ENCODE measurements at places on chromosomes 1 and 21. TPM values are rescaled to one million over a fixed set of nuclear protein-coding genes. Genes with fewer than 3 reads are reported as not detected.

KDF1 gene
- not detected for total RNA-seq

RAD54L gene
- 9.7 TPM for total RNA-seq

MCM3AP gene
- 77.4 TPM for total RNA-seq

DISC1 gene
- total RNA-seq, result 4.7 TPM

B3GALT2 gene
- 0.18 TPM for total RNA-seq

SLFNL1 gene
- 0.09 TPM for total RNA-seq

HSPB7 gene
- total RNA-seq, result 8.9 TPM

IER5 gene
- 12.3 TPM for total RNA-seq

HMCN1 gene
- total RNA-seq, result 106 TPM

PROK1 gene
- total RNA-seq, result not detected

C1orf87 gene
- total RNA-seq, result not detected

ORC1 gene
- 12.6 TPM for total RNA-seq

DNA sequence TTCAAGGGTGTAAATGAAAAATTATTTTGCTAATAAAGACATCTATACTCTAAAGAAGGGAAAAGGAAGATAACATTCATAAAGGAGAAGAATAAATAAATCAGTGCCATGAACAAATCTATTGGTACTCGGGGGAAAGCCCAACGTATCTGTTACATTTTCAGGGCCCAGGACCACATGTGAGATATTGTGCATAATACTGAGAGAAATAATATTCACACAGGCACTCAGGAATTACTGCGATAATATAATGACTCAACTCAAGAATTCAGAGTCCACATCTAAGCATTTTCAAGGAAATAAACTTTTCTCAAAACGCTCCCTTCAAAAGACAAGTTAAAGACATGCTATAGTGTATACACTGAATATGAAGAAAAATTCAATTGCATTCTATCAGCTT is 108.8 kb downstream of the SMYD2 start:
- no peak for DNase-seq

DNA sequence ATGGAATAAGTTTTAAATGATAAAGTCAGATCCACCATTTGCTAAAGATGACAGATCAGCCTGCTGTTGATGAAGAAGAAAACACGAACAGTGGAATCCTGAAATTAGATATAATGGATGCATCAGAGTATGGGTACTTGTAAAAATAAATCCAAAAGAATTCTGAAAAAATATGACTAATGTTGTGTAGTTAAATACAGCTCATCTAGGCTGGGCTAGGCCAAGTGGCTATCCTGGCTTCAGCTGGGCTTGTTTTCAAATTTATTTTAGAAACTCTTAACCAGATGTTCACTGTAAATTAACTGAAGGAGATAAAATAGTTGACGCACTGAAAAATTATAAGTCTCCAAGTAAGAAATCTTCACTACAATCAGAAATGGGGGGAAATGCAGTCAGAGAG is 7.4 kb upstream of the RGS2 start:
- peak; percentile 33 for DNase-seq

- DNase-seq, result peak; percentile 57
Measured at GRCh38 chr1:68201546-68202238, 30.6 kb downstream of the WLS start.

DNA sequence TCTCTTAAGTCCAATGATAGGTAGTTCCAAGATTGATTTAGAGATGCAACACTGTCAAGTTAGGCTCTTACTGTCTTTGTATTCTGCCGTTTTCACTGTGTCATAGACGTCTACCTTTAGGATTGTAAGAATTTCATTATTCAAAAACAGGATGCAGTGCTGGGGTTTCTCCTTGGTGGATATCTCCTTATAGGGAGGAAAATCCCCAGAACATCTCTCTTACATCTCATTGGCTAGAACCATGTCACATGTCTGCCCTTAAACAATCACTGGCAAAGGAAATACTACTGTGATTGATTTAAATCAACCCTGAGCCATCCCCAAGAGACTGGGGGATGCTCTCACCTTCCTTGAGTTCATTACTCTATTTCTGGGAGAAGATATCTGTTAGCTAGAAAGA is 10.9 kb upstream of the FUBP1 start:
- DNase-seq, result no peak

GRCh38 chr21:31875496-31876015 is 2.7 kb downstream of the HUNK start:
- no peak for DNase-seq

DNA sequence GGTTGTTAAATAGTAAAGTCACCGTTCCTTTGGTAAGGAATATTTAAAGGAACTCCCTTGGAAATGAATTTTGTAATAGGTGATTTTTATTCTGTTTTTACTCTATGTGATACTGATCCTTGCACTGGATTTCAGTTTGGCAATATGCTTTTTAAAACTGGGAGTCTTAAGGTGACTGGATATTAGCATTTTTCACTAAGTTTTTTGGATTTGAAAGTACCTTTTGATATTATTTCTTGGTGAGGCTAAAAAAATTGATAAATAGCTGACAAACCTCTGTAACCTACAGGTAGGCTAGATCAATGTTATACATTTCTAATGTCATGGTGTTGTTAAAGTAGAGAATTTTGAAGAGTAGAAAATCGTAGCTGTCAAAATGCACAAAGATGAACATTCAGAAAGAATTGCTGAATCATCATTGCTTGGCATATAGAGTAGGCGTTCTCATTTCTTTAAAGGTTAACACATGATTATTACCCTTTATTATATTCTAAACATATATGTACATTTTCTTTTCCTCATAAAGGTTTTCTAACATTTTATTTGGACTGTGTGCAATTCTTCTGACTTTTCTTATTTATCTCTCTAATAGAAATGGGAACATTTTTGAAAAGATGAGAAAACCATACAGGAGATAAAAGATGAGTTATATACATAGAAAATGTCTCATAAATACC is 1.5 kb upstream of the DNAJB4 start:
- peak; percentile 35 for DNase-seq

- DNase-seq, result no peak
Measured at GRCh38 chr1:20224546-20224945, 38.2 kb upstream of the PLA2G2C start.

- DNase-seq, result no peak
Measured at GRCh38 chr1:65422241-65423203, 2.1 kb downstream of the LEPR start.

GRCh38 chr1:180672105-180672504 is 40.3 kb downstream of the XPR1 start:
- no peak for DNase-seq

GRCh38 chr1:164735315-164736052 is 176.5 kb downstream of the PBX1 start:
- peak; percentile 61 for DNase-seq

GRCh38 chr1:183697814-183698590 is 44.9 kb upstream of the APOBEC4 start:
- DNase-seq, result no peak

- peak; percentile 79 for DNase-seq
Measured at GRCh38 chr1:155061381-155062150, 2.0 kb upstream of the EFNA4 start.

- no peak for DNase-seq
Measured at GRCh38 chr1:89354205-89354604, 9.7 kb upstream of the GBP6 start.

DNA sequence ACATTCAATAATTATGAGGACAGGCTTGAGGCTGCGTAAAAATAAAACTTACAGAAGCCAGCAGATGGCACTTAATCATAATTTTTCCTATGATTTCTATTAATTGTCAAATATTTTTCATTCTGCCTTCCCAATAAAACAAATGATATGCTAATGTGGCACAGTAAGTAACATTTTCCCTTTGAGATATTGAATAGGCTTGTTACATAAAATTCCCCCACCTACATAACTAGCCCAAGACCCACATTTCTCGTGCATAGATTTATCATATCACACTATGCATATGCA is 55.4 kb upstream of the PTGFRN start:
- DNase-seq, result no peak

GRCh38 chr1:170146720-170147263 is 1.0 kb downstream of the NTMT2 start:
- DNase-seq, result no peak

GRCh38 chr1:45470306-45470798 is 20.6 kb downstream of the TESK2 start:
- DNase-seq, result no peak

GRCh38 chr1:153598309-153599172 is 14.4 kb downstream of the S100A16 start:
- DNase-seq, result no peak

DNA sequence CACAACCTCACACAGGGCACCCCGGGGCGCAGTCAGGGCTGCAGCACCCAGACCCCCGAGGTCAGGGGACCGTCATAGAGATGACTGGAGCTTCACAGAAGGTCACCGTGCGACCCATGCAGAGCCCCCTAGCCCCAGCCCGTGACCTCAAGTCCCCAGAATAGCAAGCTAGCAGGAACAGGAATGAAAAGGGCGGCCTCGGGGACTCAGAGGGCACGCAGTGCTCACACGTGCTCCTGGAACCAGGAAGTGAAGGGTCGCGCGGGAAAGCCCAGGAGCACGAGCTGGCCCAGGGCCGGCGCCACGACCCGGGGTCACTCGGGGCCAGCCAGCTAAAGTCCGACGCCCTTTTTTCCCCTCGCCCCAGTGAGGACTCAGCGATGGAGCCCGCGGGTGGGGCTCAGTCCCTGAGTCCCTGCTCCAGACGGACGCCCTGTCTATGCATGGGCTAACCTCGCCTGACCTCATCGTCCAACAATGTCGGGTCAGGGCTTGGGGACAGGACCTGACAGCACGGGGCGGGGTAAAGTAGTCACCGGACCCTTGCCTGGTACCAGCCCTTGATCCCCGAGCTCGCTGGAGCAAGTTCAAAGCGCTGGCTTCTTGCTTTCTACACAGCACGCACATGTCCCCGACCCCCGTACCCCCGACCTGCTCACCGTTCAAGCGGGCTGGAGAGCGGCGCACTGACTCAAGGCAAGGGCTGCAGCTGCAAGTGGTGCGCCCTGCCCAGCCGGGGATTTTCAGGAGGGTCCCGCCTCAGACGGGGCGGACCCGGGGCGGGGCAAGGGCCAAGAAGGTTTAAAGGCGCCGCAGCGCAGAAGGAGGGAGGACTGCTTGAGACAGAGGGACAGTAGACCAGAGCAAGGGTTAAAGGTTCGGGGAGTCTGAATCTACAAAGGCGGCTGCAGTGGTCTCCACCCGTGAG is at the start of gene TAGLN2:
Gene TAGLN2, minus strand, starts transcription at position 717 of the 928 bp plus-strand sequence. CDS start 4,998 bp downstream, outside the sequence.
- DNase-seq, result peak; percentile 90

DNA sequence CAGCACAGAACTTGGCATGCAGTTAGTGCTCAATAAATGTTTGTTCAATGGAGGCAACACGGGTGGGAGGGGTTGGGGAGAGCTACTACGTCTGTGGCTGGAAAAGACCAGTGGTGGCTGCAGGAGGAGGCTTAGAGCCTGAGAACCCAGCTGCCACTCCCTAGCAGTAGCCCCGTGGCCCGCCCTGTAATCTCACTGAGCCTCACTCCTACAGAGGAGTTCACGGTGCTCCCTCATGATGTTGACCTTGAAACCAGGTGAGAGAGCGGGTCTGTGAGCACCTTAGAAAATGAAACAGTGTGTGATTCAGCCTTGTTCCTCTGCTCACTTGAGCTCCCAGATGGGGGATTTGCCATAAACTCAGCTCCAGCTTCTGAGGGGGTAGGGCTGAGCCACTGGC is 299.6 kb downstream of the NPHP4 start:
- DNase-seq, result no peak

DNA sequence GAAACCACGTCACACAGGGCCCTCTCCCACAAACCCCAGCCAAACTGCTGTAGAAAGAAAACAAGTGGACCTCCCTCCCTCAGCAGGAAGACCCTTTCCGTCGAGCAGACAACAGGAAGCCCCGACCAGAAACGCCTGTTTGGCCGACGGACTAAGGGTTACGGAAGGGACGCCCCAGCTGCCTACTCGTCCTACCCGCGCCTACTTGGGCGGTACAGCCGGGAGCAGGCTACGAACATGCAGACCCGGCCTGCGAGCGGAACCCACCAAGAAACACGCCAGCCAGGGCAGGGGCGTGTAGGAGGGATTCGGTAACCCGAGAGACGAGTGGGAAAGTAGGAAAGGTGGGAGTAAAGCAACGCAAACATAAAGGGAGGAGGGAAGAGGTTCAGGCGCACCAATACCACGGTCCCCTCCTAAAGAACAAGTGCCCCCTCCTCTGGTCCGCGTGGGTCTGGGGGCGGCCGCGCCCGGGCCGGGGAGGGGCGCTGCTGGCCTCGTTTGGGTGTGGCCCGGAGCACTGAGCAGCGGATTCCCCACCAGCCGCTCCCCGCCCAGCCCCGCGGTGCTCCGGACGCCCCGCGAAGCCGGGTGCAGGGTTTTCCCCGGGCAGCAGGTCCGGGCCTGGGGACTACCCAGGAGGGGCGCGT is 450 bp downstream of the S100A10 start:
- DNase-seq, result no peak

DNA sequence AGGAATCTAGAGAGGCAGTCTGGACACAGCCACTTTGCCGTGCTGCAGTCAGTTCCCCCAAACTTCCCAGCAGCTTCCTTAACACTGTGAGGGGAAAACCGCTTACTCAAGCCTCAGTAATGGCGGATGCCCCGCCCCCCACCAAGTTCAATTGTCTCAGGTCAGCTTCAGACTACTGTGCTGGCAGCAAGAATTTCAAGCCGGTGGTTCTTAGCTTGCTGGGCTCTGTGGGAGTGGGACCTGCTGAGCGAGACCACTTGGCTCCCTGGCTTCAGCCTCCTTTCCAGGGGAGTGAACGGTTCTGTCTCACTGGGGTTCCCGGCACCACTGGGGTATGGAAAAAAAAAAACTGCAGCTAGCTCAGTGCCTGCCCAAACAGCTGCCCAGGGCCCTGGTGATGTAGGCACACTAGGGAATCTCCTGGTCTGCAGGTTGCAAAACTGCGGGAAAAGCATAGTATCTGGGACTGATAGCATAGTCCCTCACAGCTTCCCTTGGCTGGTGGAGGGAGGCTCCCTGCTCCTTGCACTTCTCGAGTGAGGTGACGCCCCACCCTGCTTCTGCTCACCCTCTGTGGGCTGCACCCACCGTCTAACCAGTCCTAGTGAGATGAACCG is 23.7 kb upstream of the HFM1 start:
- DNase-seq, result no peak

DNA sequence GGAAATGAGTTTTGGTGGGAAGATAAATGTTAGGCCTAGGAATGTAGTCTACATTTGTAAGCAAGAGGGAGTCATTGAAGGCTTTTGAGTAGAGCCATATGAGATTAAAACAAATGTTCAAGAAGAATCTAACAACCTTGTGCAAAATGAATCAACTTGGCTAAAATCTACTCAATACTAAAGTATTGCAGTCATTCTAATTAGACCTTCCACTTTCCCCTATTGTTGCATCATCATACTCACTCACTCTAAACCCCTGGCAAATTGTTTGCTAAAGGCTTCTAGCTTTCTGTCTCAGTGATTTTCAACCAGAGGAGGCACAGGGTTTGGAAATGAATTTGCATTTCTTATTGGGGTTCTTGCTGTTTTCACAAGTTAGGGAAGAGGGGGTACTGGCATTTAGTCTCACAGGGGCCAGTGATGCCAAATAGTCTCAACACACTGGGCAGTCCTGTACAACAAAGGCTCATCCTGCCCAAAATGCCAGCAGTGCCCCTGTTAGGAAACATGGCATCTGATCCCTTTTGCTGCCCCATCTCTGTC is 85.3 kb downstream of the SEC16B start:
- peak; percentile 12 for DNase-seq

DNA sequence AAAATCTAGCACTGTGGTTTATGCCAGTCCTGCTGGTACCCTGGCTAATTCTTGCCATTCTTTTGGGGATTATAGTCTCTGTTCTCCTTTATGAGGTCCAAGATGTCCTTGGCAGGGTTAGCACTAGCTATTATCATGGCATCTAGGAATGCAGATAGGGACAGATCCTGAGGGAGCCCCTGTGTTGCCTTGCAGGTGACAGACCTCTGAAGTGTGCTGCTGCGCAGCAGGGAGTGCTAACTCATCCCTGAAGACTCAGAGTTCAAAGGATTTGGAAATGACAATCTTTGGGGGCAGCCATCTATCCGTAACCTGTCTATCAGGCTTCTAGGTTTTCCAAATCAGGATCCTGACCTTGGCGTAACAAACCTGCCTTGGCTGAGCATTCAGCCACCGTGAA is 16.3 kb downstream of the ZFYVE9 start:
- DNase-seq, result no peak

Measured in fibroblast of the aortic adventitia (primary cell).